PC-3 (cell line): ENCODE measurements at places on chromosomes 4 and X. TPM values are rescaled to one million over a fixed set of nuclear protein-coding genes. Genes with fewer than 3 reads are reported as not detected.

BEX1 gene
- 4.0 and 4.5 TPM in 2 replicates for total RNA-seq

DNA sequence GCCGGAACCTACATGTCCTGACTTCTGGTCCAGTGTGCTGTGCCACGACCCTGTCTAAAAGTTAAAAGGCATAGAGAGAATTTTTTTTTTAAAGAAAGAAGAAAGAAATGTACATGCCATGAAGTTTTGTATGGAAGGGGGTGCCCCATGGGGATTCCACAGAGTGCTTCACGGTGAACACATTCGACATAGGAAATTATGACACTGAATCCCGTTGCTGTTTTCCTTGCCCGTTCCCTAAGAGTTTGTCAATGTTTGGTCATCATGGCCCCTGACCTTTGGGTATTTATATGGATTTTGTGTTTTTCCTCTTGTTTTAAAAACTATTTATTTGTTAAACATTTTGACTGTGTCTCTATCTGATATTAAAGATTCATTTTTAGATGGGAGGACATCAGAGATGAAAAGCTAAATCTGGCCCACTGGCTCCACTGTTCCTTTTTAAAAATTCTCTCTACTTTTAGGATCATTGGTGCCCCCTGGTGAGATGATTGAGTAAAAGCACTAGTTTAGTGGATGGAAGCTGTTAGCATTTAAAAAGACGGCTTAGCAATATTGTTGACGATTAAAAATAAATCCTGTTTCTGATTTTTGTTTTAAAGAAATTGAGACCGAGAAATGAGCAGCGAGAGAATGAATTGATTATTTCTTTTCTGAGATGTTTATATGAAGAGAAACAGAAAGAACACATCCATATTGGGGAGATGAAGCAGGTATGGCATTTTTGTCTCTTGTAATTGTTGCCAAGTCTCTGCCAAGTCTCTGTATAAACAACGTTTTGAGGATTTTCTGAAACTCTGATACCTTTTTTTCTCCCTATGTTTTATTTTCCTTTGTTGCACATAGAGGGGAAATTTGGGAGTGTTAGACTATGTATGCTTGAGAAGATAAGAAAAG, 75.0 kb downstream of the PTTG2 start:
- H3K27ac ChIP-seq, result no peak overlapping the region
- H3K4me1 ChIP-seq, result peaks cover 2% of the 10 kb centered on the region; the same call in 1 of the 2 replicates
- DNase-seq, result peak; percentile 67
- H3K4me3 ChIP-seq, result no peak overlapping the region

- DNase-seq, result no peak
- H3K4me3 ChIP-seq, result no peak overlapping the region
- no peak overlapping the region for H3K27ac ChIP-seq
- H3K4me1 ChIP-seq, result no peaks in the 10 kb centered on the region
Measured at GRCh38 chr4:7247521-7247920, 55.2 kb downstream of the SORCS2 start.

- no peak overlapping the region for H3K27ac ChIP-seq
- DNase-seq, result no peak
- peaks cover 17% of the 10 kb centered on the region for H3K4me1 ChIP-seq
- 0 out of 2 replicates have a peak, but pooled peaks cover 2% of the 10 kb centered on the region for H3K36me3 ChIP-seq
- no peak overlapping the region for H3K4me3 ChIP-seq
Measured at GRCh38 chrX:16722481-16722880, 3.1 kb downstream of the SYAP1 start.

DNA sequence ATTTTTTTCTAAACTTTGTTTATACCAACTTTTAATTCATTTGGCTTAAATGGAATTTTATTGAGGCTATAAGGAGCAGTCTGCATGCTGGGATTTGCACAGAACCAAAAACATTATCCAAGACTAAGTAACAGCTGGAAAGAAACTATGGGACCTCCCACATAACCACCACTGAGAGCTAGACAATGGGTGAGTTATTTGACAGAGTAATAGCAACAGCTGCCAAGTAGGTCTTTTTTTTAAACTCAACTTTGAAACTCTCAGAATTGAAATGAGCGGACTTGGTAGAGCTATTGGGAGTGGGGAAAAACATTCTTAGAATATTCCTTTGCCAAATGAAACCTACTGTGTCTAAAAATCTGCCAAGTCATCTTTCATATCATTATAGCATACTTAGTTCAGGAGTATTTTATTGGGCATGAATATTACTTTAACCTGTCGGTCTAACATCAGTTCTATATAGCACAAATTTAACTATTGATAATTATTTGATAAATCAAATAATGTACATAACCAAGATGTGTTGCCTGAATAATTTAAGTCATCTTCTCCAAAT, 1428.0 kb downstream of the PCDH7 start:
- no peak for DNase-seq
- no peaks in the 10 kb centered on the region for H3K36me3 ChIP-seq
- H3K4me3 ChIP-seq, result no peak overlapping the region
- H3K4me1 ChIP-seq, result no peaks in the 10 kb centered on the region
- no peak overlapping the region for H3K27ac ChIP-seq

DNA sequence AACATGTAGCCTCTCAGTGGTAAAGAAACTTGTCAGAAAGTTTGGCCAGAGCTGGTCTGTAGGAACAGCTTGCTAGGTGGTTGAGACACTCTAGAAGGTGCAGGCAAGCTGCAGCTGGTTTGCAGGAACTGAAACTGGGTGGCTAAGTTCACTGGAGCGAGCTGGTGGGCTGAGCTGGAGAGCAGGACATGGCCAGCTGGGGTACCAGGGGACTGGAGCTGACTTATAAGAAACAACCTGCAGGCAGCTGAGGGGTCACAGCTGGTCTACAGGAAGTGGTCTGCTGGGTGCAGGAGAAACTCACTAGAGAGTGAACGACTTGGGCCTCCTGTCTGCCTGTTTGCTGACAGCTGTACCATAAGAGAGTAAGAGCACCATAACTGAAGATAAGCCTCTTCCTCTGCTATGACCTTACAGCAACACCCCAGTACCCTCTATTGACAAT, 157.1 kb upstream of the LNX1 start:
- H3K36me3 ChIP-seq, result no peaks in the 10 kb centered on the region
- no peaks in the 10 kb centered on the region for H3K27me3 ChIP-seq
- no peak overlapping the region for H3K4me3 ChIP-seq
- no peak for DNase-seq
- H3K27ac ChIP-seq, result no peak overlapping the region
- H3K4me1 ChIP-seq, result no peaks in the 10 kb centered on the region
